ENCODE measurements at places on chromosomes 16 and 17.

- DNase-seq, result no peak
Measured at GRCh38 chr16:54505549-54506213, 219.1 kb upstream of the IRX3 start.

GRCh38 chr17:82611140-82612058 lies 36.8 kb downstream of the WDR45B start:
- DNase-seq, result no peak

GRCh38 chr17:16915752-16916556 lies 56.0 kb downstream of the TNFRSF13B start:
- DNase-seq, result no peak

GRCh38 chr16:86665319-86665675 lies 86.9 kb downstream of the FOXL1 start:
- DNase-seq, result no peak

- DNase-seq, result no peak
Measured at GRCh38 chr16:56864960-56865359, at the start of gene SLC12A3. TSS of gene SLC12A3 (plus strand) at chr16:56865207. CDS start at chr16:56865236, 29 bp downstream.

All from Panc1 (cell line).